Stimulated activated CD8-positive, alpha-beta memory T cell treated with anti-CD3 and anti-CD28 coated beads, Interleukin-12 subunit alpha, Interleukin-12 subunit beta, amount 100 ng/mL, for 1 hour (primary cell): ENCODE measurements at places on chromosomes 11 and 22.

DNA sequence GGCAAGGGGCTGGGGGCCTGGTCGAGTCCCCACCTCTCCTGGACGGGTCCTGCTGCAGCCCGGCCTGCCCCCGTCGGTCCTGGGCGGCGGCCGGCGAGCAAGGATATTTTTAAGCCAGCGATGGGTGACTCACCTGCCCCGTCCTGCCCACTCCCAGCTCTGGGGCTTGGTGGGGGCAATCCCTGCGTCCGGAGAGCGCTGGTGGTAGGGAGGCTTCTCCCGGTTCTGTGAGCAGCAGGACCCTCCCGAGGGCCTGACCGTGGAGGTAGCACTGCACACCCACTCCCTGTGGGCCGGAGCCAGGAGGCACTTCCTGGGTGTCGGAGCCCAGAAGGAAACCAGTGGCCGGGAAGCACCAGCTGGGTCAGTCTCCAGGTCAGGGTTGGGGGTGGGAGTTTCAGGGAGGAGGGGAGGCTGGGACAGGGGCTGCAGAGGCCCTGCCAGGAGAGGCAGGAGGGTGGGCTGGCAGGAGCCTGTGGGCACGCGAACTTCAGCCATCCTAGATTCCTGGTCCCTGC is 467 bp downstream of the EPS8L2 start:
- no peak for DNase-seq

DNA sequence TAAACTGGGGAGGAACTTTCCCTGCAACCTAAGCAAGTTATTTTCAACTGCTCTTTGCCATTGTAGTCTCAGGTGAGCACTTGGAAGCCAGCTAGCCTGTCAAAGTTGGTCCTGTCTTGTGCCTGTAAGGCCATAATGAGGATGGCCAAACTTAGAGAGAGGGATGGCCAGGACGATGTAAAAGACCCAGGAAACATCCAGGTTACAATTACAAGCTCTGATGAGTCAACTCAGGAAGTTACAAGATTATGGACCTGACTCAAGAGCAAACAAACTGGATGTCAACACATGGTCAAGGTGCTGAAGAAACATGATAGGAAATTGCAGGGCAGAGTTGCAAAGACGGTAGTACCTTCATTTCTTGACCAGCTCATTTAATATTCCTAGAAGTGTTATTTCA is 1.6 kb downstream of the GTPBP1 start:
- no peak for DNase-seq

GRCh38 chr11:33610903-33611302 is 89.7 kb downstream of the C11orf91 start:
- DNase-seq, result no peak

- no peak for DNase-seq
Observed at GRCh38 chr11:27329867-27330632, 33.0 kb downstream of the CCDC34 start.

GRCh38 chr22:44627521-44628139 is 74.4 kb upstream of the PRR5 start:
- no peak for DNase-seq
